ENCODE measurements at places on chromosomes 4 and X.

DNA sequence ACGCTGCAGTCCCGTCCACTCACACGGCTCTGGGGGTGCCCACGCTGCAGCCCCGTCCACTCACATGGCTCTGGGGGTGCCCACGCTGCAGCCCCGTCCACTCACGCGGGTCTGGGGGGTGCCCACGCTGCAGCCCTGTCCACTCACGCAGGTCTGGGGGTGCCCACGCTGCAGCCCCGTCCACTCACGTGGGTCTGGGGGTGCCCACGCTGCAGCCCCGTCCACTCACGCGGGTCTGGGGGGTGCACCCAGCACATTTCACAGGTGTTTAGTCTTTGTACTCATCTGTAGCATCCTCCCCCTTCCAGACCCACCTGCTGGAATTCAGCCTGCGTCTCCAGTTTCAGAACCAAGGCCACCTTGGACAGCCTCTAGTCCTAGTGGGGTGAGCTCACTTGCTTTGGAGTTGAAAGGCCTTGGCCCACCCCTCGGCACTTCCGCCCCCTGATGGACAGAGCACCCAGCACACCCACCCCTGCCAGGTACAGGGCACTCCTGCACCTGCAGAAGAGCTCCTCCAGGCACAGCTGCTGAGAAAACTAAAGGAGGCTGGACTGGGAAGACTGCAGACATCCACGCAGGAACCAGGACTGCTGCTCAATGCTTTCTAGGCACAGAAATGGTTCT lies 73.0 kb downstream of the ABLIM2 start:
- no peak for DNase-seq

DNA sequence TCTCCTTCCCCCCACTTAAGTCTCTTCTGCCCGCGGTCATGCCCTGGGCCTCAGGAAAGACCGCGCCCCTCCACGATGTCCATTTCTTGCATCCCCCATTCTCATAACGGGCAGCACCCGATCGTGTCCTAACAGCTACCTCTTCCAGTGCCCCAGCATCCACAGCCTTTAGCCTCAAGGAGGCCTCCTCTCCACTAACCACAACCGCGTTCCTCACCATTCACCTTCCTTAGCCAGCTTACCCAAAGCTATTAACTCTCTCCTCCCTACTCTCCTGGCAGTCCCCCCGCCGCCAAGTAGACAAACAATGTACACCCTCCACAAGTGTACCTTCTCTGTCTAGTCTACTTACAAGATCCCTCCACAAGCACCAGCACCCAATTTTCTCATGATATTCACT lies 58.6 kb upstream of the PAGE5 start:
- DNase-seq = no peak

GRCh38 chrX:50877310-50877709 lies 33.2 kb upstream of the BMP15 start:
- no peak for DNase-seq

DNA sequence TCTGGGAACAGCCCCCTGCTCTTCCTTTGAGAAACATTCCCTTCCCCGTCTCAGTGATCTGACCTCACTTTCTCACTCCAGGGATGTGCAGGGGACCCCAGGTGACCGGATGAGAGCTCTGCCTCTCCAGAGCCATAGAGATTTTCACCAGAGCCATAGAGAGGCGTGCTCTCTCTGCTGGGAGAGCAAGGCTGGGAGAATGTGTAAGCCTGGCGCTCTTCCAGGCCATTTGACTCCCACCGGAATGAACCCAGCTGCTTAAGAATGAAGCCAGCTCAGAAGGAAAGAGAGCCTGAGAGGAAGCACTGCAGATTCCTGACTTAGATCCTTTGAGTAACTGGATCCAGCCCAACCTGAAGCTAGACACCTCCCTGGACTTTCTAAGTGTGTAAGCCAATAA lies 106.4 kb downstream of the DHX15 start:
- DNase-seq = no peak

DNA sequence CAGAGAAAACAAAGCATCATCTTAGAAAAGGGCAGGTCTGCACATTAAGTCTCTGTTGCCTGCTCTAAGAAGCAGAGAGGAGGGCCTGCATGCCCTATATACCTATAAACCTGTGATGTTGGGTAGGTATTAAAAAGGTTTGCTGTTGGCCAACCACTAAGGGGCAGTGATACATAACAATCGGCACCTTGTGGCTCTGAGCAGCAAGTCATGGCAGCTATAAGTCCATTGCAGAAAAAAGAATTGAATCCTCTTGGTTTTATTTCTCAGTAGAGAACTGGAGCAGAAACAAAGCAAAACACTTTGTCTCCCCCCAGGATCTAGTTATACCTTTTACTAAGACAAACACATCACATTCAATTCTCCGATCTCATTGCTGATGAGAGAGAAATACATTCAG lies 1364.4 kb downstream of the STIM2 start:
- no peak for DNase-seq

- DNase-seq = no peak
Measured at GRCh38 chrX:124395145-124395880, 49.0 kb downstream of the SH2D1A start.

DNA sequence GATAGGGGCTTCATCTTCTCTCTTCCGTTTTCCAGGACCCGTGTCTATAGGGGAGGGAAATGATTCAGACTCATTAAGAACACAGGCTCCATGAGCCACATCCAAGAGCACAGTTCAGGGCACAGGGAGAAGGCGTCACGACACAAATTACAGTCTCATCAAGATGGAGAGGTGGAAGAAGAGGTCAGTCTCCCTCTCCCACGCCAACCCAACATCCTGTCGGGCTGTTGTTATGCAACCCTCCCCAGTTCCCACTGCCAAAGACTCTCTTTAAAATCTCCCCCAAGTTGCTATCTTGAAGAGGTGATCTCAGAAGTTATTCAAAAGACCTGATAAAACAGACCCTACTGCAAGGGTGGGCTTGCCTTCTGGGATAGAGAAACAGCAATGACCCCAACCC lies 12.6 kb downstream of the ZMYM3 start:
- DNase-seq = no peak

Measured in 8988T (cell line).